HTR-8/SVneo (cell line): ENCODE measurements at places on chromosomes 5 and 9.

GRCh38 chr5:40497573-40497972 lies 182.1 kb upstream of the PTGER4 start:
- peak; percentile 50 for DNase-seq

GRCh38 chr9:89080193-89080592 lies 88.9 kb downstream of the S1PR3 start:
- no peak for DNase-seq

DNA sequence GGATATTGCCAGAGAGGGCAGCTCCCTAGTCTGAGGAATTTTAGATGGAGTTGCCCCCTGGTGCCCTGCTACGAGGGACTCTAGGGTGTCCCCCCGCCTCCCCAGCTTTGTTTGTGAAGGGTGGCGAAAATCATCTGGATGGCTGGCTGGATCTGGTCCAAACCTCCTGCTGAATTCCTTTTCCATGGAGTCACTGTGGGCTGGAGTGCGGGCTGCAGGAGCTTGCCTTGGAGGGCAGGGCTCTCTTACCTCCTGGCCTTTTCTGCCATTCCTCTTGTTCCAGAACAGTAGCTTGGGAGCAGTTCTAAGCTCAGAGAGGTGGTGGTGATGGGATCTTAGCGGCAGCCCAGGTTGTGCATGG lies 2.1 kb downstream of the SYNPO start:
- peak; percentile 85 for DNase-seq

GRCh38 chr9:37398464-37399025 lies 24.0 kb upstream of the GRHPR start:
- DNase-seq = no peak

- DNase-seq = no peak
Measured at GRCh38 chr5:10775646-10776045, 14.6 kb upstream of the DAP start.

GRCh38 chr9:110738982-110739381 lies 70.4 kb downstream of the MUSK start:
- no peak for DNase-seq

DNA sequence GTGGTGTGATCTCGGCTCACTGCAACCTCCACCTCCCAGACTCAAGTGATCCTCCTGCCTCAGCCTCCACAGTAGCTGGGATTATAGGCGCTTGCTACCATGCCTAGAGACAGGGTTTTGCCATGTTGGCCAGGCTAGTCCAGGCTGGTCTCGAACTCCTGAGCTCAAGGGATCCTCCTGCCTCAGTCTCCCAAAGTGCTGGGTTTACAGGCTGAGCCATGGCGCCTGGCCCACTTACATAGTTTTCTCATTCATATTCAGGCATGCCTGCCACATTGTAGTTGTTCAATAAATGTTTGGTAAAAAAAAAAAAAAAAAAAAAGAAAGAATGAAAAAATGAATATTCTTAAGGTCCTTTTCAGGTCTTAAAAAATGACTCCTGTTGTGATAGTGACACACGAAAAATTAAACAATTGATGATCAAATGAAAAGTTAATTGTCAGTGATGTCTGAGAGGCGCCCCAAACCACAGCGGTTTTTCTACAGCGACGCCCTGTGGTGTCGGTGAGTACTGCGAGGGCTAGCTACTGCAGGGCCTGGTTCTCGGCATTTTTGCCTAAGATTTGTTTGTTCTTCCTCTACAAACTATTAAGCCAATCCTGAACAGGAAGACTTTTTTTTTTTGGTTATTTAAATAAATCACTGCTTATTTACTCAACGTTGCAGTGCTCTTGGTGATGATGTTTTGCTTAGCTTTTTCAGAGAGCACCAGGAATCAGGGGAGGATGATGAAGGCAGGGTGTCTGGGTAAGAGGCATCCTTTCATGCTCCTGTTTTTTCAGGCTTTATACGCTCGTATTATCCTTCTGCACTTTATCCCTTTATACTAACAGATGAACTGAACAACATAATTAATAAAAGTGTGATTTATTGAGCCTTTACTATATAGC lies 67.0 kb upstream of the DPYSL3 start:
- peak; percentile 22 for DNase-seq
